ENCODE measurements at places on chromosomes 3 and 15. TPM values are rescaled to one million over a fixed set of nuclear protein-coding genes. Genes with fewer than 3 reads are reported as not detected.

GRCh38 chr15:20341901-20342600 lies 199.5 kb downstream of the GOLGA6L6 start:
- no peak for DNase-seq

DNA sequence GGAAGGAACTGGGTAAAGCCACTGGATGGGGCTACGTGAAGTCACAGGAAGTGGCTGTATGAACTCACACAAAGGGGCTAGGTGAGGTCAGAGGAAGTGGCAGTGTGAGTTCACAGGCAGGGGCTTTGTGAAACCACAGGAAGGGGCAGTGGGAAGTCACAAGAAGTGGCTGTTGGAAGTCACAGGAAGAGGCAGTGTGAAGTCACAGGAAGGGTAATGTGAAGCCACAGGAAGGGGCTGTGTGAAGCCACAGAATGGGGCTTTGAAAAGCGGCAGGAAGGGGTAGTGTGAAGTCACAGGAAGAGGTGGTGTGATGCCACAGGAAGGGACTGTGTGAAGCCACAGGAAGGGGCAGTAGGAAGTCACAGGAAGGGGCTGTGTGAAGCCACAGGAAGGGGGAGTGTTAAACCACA lies 34.6 kb downstream of the GASK1A start:
- no peak for DNase-seq

DNA sequence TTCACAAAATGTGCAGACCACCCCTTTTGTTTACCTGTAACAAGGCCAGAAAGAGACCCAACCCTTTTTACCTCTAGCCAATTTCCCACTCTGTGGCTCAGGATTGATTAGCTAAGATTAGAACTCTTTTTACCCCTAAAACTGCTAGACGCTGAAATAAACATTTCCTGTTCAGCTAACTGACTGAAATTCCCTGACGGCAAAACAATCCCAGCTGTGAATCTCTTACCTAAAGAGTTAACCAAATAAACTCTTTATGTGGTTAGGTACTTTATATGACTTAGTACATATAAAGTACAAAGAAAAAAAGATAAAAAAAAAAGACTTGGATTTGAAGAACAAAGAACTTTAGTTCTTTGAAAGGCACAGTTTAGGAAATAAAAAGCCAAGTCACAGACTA lies 988.7 kb downstream of the FHIT start:
- DNase-seq = no peak

DNA sequence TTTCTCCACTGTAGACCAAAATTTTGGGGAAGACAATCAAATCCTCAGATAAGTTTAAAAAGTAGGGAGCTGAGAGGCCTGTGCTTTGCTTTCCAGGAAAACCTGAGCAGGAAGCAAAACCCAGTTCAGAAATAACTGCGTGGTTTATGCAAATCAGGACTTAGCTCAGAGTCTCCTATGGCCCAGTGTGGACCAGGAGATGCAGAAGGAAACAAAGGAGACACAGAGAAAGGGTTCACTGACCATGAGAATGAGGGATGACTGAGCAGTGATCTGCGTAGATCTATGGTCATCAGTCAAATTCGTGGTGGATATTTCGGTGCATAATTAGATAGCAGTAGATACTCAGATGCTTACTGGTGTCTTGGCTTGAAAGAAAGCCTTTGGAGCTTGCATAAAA lies 196.6 kb downstream of the TPRG1 start:
- no peak for DNase-seq

DNA sequence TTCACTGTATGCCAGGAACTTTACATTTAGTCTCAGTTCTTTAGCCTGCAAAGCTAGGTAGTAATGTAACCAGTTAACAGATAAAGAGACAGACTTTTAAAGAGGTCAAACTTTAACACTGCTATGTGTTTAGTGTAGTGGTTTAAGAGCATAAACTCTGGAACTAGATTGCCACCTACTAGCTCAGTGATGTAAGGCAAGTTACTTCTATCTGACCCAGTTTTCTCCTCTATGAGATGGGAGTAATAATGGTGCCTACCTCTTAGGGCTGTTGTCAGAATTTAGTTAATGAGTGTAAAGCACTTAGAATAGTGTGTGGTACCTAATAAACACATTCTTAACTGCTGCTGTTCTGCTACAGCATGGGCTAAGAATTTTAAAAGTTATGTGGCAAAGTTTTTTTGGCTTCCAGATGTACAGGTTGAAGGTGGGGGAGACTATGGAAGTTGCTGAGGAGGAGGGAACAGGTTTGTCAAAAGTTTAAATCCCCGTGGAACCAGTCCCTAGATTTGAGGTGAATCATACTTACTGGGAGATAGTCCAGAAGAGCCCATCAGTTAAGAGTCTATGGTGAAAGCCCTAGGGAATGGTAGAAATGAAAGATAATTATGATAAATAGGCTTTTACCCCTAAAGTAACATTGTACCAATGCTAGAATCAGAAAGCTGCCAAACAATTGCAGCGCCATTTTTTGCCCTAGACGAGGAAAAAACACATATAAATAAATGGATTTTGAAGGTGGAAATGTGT lies 13.9 kb downstream of the TSC22D2 start:
- no peak for DNase-seq

DNA sequence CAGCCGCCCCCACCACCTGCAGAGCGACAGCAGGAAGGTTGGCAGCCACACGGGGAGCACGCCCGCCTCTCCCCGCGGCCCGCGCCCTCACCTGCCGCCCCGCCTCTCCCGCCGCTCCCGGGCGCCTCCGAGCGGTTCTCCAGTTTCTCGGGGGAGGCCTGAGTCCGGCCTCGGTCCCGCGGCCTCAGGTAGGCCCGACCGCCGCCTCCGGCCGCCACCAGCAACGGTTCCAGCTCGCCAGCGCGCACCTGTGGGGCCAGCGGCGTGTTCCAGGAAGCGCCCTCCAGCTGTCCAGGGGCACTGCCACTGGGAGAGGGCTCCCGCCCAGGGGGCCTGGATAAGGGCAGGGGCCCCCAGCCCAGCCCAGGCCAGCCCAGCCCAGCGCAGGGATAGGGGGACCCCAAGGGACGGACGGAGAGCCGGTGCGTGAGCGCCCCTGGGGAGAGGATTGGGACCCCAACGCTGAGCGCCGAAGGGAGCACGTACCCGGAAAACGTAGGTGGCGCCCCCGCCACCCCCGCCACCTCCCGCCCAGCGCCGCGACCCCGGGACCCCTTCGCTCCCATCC lies 2.2 kb downstream of the LTK start:
- DNase-seq = no peak

DNA sequence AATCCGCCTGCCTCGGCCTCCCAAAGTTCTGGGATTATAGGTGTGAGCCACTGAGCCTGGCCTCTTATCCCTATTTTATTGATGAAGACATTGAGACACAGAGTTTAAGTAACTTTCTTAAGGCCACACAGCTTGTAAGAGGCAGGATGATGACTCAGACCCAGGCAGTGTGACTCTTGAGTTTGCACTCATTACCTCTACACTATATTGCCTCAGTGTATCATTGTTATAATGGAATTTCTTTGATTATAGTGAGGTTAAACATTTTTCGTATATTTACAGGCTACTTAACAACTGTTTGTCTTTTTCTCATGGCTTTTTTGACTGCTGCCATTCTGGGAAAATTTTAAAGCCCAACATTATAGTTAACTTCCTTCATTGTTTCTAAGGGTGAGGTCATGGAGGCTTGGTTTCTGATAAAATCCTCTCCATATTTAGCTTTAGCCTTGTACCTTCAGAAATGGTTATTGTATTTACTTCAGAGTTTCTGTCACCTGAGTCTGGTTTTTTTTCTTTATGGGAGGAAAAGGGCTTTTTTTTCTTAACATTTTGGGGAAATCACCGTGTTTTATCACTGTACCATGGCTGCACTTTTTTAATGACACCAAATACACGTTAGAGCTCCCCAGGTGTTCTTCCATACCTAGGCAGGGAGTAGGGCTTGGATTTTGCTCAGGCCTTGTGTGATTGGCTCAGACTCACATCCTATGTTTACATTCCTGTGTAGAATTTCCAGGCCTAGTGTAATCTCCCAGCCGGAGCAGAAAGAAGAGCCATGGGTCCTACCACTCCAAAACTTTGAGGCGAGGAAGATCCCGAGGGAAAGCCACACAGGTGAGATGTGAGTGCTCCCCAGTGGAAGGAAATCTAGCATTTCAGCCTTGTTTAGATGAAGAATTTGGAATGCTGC lies 6.3 kb downstream of the ZNF774 start:
- DNase-seq = no peak

GRCh38 chr3:101827211-101828174 lies 21.8 kb upstream of the NFKBIZ start:
- DNase-seq = peak; percentile 83

DNA sequence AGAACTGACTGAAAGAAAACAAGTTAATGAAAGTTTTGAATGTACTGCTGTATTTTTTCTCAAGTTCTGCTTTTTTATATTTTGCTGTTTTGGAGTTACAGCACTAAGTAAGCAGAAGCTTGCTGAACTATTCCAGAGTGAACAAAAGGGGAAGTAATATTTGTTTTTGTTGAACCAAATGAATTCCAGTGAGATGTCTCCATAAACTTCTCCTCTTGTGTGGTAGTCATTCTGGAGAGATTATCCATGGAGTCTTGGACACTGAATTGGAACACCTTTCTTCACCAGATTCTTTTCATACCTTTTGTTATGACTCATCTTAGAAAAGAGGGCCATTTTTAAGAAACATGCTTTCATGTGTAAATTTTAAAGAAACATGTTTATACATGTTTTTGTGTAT lies 8.8 kb downstream of the ANKUB1 start:
- DNase-seq = no peak

GRCh38 chr3:157858821-157859220 lies 247.4 kb downstream of the SHOX2 start:
- DNase-seq = no peak

DNA sequence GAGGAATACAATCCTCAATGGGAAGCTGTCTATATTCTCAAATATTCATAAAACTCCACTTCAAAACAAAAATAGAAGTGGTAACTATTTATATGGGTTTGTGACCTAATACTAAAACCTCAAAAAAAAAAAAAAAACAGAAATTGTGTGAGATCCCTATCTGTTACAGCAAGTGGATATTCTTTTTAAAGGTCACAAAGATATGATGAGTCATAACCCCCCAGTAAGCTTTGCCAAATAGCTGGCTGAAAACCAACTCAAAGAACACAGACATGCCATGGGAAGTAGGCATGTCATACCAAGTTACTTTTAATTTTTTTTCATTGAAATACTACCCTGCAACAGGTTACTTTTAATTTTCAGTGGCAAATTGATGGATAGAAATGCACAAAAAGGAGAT lies 62.5 kb downstream of the CBLB start:
- DNase-seq = no peak

DNA sequence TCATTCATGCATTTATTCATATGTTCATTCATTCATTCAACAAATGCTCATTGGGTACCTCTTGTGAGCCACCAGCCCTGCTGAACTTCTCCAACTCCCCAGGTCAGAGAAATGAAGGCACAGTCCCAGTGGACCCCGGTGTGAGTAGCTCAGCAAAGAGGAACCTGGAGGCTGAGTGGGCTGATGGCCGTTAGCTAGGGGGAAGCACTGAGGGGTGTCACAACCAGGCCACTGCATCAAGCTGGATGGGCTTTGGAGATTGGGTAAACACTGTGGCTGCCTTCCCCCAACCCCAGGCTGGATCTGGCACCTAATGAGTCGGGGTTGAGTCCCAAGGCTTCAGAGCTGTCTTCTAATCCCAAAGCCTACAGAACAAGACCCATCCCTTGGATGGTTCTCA lies 12.1 kb upstream of the ALAS1 start:
- DNase-seq = no peak

GTF2A2 gene
- polyA plus RNA-seq = 132 TPM

MANF gene
- 130 TPM for polyA plus RNA-seq

DNA sequence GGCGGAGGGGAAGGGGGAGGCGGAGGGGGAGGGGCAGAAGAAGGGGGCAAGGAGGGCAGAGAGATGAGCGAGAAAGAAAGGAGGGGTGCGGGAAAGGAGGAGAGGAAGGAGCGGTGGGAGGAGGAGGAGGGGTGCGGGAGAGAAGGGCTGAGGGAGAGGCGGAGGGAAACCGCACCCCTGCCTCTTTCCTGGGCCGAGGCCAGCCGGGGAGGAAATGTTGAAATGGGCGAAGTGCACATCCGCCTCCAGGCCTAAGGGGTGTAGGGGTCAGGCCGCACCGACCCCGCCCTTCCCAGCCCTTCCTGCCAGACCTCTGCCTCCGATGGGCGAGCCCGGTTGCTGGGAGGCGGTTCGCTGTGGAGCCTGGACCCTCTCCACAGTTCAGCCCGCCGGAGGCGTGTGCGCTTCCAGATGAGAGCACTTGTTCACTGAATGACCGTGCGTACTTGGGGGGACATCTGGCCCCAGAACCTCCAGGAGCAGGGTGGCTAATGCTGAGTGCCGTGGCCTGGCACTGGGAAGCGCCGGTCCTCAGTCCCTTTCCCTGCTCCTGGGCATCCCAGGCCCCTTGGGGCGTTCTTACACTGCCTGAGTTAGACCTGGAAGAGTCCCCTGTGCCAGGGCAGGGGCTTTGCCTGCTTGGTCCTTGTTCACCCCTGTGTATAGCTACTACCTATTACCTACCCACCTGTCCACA lies 110.3 kb upstream of the KLF13 start:
- DNase-seq = peak; percentile 40

- no peak for DNase-seq
These were observed 651.8 kb upstream of the SGO1 start for GRCh38 chr3:20837676-20838302.

FMN1 gene
- polyA plus RNA-seq = 23.1 TPM

MUC20 gene
- polyA plus RNA-seq = 32.5 TPM

- DNase-seq = peak; percentile 56
These were observed 154.3 kb downstream of the NSMCE3 start for GRCh38 chr15:29115093-29115991.

KCNMB2 gene
- 25.2 TPM for polyA plus RNA-seq

DNA sequence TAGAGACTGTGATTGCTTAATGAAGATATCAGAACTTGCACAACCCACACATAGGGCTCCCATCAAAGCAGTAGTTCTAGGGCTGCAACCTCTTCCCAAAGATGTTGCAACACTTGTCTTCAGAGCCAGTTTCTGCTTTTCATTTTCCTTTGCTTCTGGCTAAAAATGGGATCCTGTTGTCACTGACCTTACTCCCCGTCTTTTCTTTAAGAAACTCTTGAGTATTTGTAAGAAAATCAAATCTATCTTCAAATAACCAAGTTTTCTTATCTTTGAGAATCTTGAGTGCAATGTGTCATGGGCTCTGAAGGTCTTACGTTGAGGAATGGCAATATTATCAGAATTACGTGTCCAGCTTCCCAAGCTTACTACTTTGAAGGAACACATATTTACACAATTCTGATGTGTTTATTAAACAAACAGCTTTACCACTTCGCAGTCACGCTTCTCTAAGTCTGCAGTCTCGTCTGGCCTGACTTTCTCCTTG lies 24.1 kb downstream of the CACNA1D start:
- no peak for DNase-seq

INSYN1 gene
- polyA plus RNA-seq = 12.6 TPM

DNA sequence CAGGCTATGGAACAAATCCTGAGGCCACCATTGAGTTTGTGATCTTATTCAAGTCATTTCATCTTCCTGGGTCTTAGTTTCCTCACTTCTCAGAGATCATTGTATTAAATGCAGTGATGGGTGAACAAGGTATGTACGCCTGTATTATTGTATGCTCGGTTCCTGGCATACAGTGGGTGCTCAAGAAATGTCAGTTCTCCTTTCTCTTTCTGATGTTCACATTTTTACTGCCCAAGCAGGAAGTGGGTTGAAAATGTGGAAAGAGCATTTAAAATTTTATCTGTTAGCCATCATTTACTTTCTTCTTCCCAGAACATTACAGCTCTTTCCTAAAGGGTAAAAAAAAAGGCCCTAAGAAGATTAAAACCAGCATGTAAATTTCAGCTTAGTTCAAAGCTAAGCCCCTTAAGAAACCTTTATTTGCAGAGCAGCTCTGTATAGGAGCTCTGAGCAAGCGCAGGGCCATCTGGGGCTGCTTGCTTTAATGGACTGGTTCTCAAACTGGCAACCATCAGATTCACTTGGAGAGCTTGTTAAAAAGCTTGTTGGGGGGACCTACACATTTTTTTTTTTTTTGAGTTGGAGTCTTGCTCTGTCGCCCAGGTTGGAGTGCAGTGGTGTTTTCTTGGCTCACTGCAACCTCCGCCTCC lies 179.4 kb downstream of the CHST2 start:
- no peak for DNase-seq
